Germinal center (tissue), 1 donor: ENCODE measurements at places on chromosomes 4 and X.

DNA sequence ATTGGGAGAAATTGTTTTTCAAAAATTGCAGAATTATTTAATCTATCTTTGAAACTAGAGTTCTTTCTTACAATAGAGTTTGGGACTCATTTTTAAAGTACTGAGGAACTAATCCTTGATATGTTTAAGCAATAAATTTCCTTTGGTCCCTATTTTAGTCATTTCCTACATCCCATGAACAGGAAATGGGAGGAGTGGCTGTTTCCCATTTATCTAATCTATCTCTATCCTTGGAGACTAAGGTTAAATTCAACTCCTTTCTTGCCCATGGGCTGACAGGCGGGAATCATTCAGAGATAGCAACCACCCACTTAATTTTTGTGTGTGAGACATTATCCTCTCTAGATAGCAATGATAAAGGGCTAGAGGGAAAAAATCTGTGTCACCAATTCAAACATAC lies 131.6 kb upstream of the EMCN start:
- DNase-seq = no peak

GRCh38 chr4:76194325-76194724 lies 19.3 kb downstream of the SCARB2 start:
- DNase-seq = no peak

- DNase-seq = no peak
Measured at GRCh38 chr4:13102092-13102742, 381.9 kb downstream of the RAB28 start.

- DNase-seq = no peak
Measured at GRCh38 chr4:11496351-11496829, 67.7 kb upstream of the HS3ST1 start.
